ENCODE measurements at places on chromosomes 6 and 20. TPM values are rescaled to one million over a fixed set of nuclear protein-coding genes. Genes with fewer than 3 reads are reported as not detected.

GRCh38 chr20:48012401-48012974 lies 227.2 kb upstream of the SULF2 start:
- H3K4me1 ChIP-seq: peaks cover 46% of the 10 kb centered on the region
- peak overlapping the region; percentile 42 for H3K27ac ChIP-seq
- DNase-seq: peak; percentile 93
- H3K27me3 ChIP-seq: no peaks in the 10 kb centered on the region

Gene SIRPG
- total RNA-seq: not detected

DNA sequence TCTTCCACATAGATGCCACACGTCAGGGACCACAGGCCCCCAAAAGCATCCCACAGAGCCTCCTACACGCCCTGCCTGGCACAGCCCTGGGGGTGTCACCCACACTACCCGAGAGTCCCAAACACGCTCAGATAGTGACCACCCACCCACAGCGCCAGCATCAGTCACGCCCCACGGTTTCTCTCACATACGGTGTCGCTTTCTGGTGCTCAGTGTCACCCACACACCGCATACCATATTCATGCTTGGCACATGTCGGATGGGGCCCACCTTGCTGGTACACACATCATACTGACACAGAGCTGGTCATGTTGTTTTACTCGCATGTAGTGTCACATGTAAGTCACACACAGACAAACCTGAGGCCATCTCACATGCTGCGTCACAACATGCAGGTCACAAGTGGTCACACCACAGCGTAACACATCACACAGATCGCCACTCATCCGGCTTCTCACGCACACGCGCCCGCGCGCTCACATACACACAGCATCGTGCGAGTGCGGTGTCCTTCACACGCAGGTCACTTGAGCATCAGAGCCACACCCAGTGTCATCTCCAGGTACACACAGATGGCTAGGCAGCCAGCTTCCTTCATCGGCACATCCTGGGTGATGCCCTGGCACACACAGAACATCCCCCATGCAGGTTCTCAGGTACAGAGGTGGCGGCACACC lies 3.4 kb downstream of the TEAD3 start:
- peak overlapping the region; percentile 51 for H3K27ac ChIP-seq
- no peaks in the 10 kb centered on the region for H3K27me3 ChIP-seq
- peaks cover 32% of the 10 kb centered on the region for H3K4me1 ChIP-seq
- no peak overlapping the region for H3K4me3 ChIP-seq
- peak; percentile 83 for DNase-seq
- no peaks in the 10 kb centered on the region for H3K36me3 ChIP-seq

DNA sequence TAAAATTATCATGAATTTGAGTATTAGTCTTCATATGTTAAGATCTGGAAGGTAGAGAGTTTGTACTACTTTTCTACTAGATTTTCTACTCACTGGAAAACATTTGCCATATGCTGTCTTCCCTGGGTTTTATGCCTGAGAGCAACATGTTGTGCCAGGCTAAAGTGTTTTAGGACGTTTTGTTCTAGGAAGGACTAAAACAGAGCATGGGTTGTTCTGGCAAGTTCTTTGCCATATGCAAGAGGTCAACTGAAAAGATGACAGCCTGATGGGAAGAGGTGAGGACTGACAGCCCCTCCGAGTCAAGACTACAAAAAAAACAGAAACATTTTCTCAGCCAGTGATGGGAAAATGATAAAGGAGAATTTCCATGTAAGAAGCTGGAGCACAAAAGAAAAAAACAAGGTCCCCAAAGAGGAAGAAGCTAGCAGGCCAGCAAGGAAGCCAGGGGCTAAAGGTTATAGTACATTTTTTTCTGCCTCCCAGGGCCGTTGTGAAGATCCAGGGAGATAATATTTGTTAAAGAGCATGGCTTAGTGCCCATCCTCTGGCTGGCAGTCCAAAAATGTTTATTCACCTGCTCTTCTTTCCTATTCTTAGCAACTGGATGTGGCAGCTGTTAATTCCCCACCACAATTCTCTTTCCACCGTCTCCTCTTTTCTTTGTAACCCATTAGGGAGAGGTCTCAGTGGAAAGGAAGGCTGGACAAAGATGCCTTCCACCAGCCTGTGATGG lies 7.8 kb downstream of the SCGN start:
- no peak overlapping the region for H3K4me3 ChIP-seq
- no peaks in the 10 kb centered on the region for H3K4me1 ChIP-seq
- no peaks in the 10 kb centered on the region for H3K27me3 ChIP-seq
- no peaks in the 10 kb centered on the region for H3K36me3 ChIP-seq
- DNase-seq: no peak

- no peak overlapping the region for H3K4me3 ChIP-seq
- no peak for DNase-seq
- peaks cover 7% of the 10 kb centered on the region for H3K4me1 ChIP-seq
- no peak overlapping the region for H3K27ac ChIP-seq
- H3K27me3 ChIP-seq: peaks cover 3% of the 10 kb centered on the region
- no peaks in the 10 kb centered on the region for H3K36me3 ChIP-seq
Measured at GRCh38 chr6:89051676-89052075, 28.9 kb upstream of the PNRC1 start.

- DNase-seq: no peak
- H3K36me3 ChIP-seq: no peaks in the 10 kb centered on the region
- no peaks in the 10 kb centered on the region for H3K4me1 ChIP-seq
- H3K4me3 ChIP-seq: no peak overlapping the region
Measured at GRCh38 chr20:7579888-7580287, 360.4 kb downstream of the HAO1 start.

Gene PAX1
- total RNA-seq: under 0.01 TPM

- H3K4me1 ChIP-seq: peaks cover 11% of the 10 kb centered on the region
- no peak overlapping the region for H3K27ac ChIP-seq
- no peak for DNase-seq
- no peak overlapping the region for H3K4me3 ChIP-seq
Measured at GRCh38 chr20:25081065-25081729, 744 bp downstream of the VSX1 start.

DNA sequence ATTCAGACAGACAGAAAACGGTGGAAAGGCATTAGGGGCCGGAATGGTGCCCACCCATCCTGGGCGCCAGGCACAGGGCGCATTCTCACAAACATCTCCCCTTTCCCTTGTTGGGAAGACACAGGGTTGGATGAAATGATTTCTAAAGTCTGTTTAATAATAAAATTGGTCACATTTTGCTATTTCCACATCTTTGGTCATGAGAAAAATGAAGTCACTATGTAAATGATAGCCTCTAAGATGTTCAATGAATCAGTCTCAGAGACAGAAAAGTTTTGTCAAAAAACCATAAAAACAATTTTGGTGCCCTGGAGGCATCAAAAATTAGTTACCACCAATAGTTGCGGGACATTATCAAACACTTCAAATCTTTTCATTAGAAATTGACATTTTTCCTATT lies 40.7 kb downstream of the PRR18 start:
- H3K27ac ChIP-seq: no peak overlapping the region
- H3K36me3 ChIP-seq: no peaks in the 10 kb centered on the region
- H3K4me3 ChIP-seq: no peak overlapping the region
- DNase-seq: no peak

GRCh38 chr6:30184417-30185031 lies 21.2 kb downstream of the TRIM15 start:
- no peak overlapping the region for H3K4me3 ChIP-seq
- no peak for DNase-seq
- H3K27ac ChIP-seq: no peak overlapping the region
- H3K27me3 ChIP-seq: no peaks in the 10 kb centered on the region
- peaks cover 29% of the 10 kb centered on the region for H3K36me3 ChIP-seq

DNA sequence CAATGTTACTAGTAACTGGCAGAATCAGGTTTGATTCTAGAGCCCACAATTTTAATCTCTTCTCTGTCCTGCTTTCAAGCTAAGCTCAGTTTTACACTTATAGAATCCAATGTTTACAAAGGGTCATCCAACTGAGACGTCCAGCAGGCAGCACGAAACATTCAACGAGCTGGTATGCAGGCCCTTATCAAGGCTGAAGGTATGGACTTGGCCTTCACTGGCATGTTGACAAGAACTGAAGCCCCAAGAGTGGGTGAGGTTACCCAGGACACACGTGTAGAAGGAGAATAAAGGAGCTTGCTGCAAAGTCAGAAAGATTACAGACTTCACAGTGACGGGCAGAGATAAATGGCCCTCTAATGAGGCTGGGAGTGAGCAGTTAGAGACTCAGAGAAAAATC lies 187.4 kb downstream of the KIF16B start:
- DNase-seq: no peak
- H3K27me3 ChIP-seq: no peaks in the 10 kb centered on the region
- no peak overlapping the region for H3K27ac ChIP-seq
- H3K4me3 ChIP-seq: no peak overlapping the region

GRCh38 chr20:48166082-48166835 lies 381.0 kb upstream of the SULF2 start:
- peaks cover 51% of the 10 kb centered on the region for H3K27me3 ChIP-seq
- H3K4me3 ChIP-seq: no peak overlapping the region
- DNase-seq: no peak

DNA sequence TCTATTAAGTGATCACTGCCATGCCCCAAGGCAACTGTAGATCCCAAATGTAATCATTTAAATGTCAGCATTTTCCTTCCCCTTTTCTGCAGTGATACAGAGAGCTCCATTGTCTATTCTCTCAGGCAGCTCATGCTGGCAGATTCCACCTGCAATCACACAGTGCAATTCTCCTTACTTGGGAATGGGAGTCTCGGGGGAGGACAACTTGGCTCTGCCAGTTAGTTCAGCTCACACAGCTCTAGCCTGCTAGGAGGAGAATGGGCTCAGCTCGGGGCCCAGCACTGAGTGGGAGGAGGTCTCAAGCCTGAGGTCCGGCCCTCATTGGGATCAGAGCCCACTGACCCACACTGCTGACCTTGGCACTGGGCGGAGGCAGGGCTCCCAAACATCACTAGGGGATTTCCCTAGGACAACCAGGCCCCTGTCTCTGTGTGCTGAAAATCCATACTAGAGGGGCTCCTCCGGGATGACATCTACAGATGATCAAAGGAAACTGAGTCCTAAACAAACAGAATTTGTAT lies 109.2 kb upstream of the ASF1A start:
- H3K4me1 ChIP-seq: no peaks in the 10 kb centered on the region
- H3K27me3 ChIP-seq: no peaks in the 10 kb centered on the region
- H3K27ac ChIP-seq: no peak overlapping the region
- DNase-seq: no peak
- no peak overlapping the region for H3K4me3 ChIP-seq

GRCh38 chr20:41304424-41305079 lies 13.0 kb downstream of the ZHX3 start:
- no peaks in the 10 kb centered on the region for H3K27me3 ChIP-seq
- H3K4me1 ChIP-seq: peaks cover 36% of the 10 kb centered on the region
- H3K27ac ChIP-seq: no peak overlapping the region

DNA sequence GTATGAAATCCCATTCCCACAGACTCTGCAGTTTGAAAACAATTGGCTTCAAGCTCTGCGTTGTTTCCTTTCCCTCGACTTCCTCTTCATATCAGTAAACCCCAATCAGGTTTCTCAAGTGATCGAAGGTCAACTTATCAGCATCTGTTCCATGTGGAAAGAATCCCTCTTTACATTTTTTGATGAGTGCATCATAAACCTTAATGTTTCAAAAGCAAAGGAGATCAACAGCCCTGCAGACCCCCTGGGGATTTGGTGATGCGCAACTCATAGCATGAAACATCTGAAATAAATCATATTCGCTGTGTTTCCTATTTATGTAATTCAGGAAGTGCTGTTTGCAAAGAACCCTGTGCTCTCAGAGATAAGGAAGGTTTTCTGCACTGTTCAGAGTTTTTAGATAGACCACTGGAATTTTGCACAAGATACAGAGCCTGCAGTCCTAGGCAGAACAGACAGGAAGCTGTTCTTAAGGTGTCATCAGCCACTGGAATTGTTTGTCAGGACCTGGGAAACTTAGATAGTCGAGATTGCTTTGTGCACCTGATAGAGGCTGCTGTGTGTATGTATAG lies 216.0 kb downstream of the HIVEP2 start:
- peak; percentile 56 for DNase-seq
- H3K27ac ChIP-seq: no peak overlapping the region
- H3K36me3 ChIP-seq: no peaks in the 10 kb centered on the region

GRCh38 chr20:8242827-8243724 lies 111.0 kb downstream of the PLCB1 start:
- no peaks in the 10 kb centered on the region for H3K4me1 ChIP-seq
- DNase-seq: no peak
- no peaks in the 10 kb centered on the region for H3K27me3 ChIP-seq
- H3K27ac ChIP-seq: no peak overlapping the region
- no peaks in the 10 kb centered on the region for H3K36me3 ChIP-seq
- H3K4me3 ChIP-seq: no peak overlapping the region

GRCh38 chr6:116057766-116058165 lies 2.9 kb downstream of the FRK start:
- H3K4me3 ChIP-seq: no peak overlapping the region
- no peaks in the 10 kb centered on the region for H3K36me3 ChIP-seq
- no peaks in the 10 kb centered on the region for H3K4me1 ChIP-seq
- H3K27me3 ChIP-seq: no peaks in the 10 kb centered on the region

GRCh38 chr6:79610306-79611009 lies 20.7 kb upstream of the SH3BGRL2 start:
- no peaks in the 10 kb centered on the region for H3K27me3 ChIP-seq
- no peak overlapping the region for H3K27ac ChIP-seq

- peak overlapping the region; percentile 6 for H3K27ac ChIP-seq
- peaks cover 30% of the 10 kb centered on the region for H3K4me1 ChIP-seq
- peak; percentile 73 for DNase-seq
- H3K4me3 ChIP-seq: no peak overlapping the region
- peaks cover 14% of the 10 kb centered on the region for H3K36me3 ChIP-seq
Measured at GRCh38 chr20:37990571-37991151, 42.6 kb downstream of the TTI1 start.

GRCh38 chr20:47521059-47521808 lies 19.5 kb downstream of the NCOA3 start:
- DNase-seq: no peak
- H3K4me1 ChIP-seq: peaks cover 4% of the 10 kb centered on the region
- H3K36me3 ChIP-seq: peaks cover 9% of the 10 kb centered on the region
- H3K27ac ChIP-seq: no peak overlapping the region
- no peak overlapping the region for H3K4me3 ChIP-seq

Gene TEAD3
- 11.2 TPM for total RNA-seq

- H3K4me3 ChIP-seq: no peak overlapping the region
- no peaks in the 10 kb centered on the region for H3K27me3 ChIP-seq
- H3K27ac ChIP-seq: no peak overlapping the region
- DNase-seq: peak; percentile 2
- no peaks in the 10 kb centered on the region for H3K36me3 ChIP-seq
- peaks cover 19% of the 10 kb centered on the region for H3K4me1 ChIP-seq
Measured at GRCh38 chr6:69027861-69028260, 392.8 kb downstream of the ADGRB3 start.

Measured in osteoblast (primary cell).